ENCODE measurements at places on chromosomes 2 and 18.

DNA sequence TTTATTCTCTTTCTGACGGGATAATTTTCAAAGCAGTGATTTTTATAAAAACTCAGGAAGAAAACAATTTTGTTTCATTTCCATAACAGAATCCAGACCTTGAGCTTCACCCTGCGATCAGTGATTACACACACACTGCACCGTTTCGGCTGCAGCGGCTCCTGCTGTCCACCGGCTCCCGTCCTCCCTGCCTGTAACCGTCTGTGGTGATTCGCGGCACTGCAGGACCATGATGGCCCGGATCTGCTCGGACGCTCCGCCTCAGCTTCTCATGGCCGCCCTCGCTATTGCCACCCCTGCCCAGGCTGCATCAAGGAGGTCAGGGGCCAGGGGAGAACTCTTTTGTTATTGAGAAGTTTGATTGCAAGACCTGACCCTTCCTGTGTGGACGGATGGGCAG lies 246.1 kb downstream of the TWIST2 start:
- DNase-seq, result no peak

- no peak for DNase-seq
Measured at GRCh38 chr18:50231621-50232020, 34.7 kb downstream of the CFAP53 start.

GRCh38 chr2:239809391-239809790 lies 215.8 kb downstream of the NDUFA10 start:
- DNase-seq, result no peak

- DNase-seq, result no peak
Measured at GRCh38 chr2:215664847-215665525, 229.1 kb upstream of the FN1 start.

DNA sequence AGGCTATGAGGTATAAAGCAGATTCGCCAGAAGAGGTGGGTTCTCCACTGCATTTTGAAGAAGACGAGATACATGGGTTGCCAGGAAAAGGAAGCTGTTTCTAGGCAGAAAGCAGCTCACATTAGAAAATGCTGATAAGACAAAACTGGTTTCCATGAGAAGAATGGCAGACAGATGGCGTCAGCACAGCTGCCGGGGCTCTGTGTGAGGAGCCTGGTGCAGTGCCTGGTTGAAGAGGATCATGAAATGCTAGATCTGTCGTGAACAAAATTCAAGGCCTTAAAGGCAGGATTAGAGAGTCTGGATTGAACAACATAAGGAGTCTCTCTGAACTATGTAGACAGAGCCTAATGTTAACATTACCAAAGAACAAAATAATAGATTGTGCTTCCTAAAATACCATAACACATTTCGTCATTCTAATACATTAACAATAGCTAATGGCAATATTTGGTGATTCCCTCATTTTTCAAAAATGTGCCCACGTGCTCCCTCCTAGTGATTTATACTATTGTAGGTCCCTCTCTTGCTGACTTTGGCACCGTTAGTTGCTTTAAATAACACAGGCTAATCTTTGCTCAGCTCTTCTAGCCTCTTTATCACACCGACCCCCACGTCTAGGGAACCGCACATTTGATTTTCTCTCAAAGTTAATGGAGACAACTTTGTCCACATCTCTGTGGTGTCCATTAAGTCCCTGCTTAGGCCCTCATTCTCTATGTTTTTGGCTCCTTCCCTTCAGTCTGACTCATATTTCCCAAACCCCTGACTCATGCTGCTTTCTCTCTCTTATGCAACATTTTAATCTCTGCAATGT lies 38.2 kb downstream of the EFEMP1 start:
- no peak for DNase-seq

All from esophagus squamous epithelium (tissue), 5 donors.